ENCODE measurements at places on chromosomes 13 and 19.

DNA sequence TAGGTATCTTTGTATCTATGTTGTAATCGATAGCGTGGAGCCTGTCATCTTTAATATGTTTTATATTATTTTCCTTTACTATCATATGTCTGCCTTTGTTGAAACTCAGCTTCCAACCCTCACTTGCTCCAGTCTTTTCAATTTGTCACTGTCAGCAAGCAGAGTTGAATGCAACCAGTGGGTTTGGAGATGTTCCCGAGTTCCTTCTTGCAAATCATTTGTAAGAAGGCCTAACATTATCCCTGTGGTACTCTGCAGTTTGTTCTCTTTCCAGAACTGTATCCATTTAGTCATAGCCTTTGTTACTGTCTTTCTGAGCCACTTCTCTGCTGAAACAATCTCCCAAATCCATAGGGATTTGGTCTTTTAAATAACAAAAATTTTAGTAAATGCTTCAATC, 41.8 kb downstream of the RNASEH2B start:
- DNase-seq, result no peak

GRCh38 chr13:76637641-76638141, 248.5 kb downstream of the KCTD12 start:
- no peak for DNase-seq

DNA sequence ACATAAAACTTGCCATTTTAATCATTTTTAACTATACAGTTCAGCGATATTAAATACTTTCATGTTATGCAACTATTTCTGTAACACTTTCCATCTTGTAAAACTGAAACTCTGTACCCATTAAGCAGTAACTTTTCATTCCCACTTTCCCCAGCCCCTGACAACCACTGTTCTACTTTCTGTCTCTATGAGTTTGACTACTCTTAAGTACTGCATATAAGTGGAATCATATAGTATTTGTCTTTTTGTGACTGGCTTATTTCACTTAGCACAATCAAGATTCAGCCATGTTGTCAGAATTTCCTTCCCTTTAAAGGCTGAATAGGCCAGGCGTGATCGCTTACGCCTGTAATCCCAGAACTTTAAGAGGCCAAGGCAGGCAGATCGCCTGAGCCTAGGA, 56.2 kb downstream of the ARHGAP35 start:
- no peak for DNase-seq

- no peak for DNase-seq
These were observed 11.2 kb downstream of the UNC13A start for GRCh38 chr19:17677002-17677401.

- DNase-seq, result no peak
These were observed 28.6 kb upstream of the SCEL start for GRCh38 chr13:77506874-77507273.

DNA sequence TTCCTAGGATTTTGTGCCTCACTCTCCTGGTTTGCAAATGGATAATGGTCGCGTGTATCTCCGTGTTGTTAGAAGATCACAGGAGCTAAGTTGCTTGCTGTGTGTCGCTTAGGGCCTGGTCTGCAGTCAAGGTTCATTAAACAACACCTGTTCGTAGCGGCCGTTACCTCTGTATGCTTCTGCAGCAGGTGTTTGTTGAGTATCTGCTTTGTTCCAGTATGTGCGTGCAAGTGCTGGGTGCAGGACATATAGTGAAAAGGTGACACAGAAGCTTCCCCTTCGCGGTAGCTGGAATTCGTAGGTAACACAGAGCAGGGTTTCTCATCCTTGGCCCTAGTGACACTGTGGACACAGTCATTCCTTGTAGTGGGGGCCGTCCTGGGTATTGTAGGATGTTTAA, 5.4 kb downstream of the MED25 start:
- DNase-seq, result no peak

GRCh38 chr19:16266586-16266942, 58.1 kb upstream of the KLF2 start:
- no peak for DNase-seq

GRCh38 chr13:113869263-113869662, 5.4 kb upstream of the GAS6 start:
- DNase-seq, result no peak

- no peak for DNase-seq
These were observed 28.6 kb downstream of the PRAM1 start for GRCh38 chr19:8473648-8474476.

DNA sequence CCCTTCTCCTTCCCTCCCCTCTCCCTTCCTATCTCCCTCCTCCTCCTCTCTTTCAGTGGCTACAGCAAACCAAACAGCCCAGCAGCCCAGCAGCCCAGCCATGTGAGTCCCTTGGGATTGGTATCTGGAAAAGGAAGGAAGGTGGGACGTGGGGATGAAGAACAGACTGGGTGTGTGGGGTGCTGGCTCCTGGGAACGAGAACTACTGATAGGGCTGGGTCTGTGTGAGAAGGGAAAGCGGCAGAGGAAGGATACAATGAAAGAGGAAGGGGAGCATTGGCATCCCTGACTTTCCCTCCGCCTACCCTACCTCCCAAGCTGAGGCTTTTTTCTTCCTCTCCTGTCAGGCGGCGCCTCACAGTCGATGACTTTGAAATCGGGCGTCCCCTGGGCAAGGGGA, 863 bp downstream of the AURKC start:
- DNase-seq, result no peak

Data from chondrocyte (in vitro differentiated cells).